WTC11 (cell line): ENCODE measurements at places on chromosomes 1 and 21.

DNA sequence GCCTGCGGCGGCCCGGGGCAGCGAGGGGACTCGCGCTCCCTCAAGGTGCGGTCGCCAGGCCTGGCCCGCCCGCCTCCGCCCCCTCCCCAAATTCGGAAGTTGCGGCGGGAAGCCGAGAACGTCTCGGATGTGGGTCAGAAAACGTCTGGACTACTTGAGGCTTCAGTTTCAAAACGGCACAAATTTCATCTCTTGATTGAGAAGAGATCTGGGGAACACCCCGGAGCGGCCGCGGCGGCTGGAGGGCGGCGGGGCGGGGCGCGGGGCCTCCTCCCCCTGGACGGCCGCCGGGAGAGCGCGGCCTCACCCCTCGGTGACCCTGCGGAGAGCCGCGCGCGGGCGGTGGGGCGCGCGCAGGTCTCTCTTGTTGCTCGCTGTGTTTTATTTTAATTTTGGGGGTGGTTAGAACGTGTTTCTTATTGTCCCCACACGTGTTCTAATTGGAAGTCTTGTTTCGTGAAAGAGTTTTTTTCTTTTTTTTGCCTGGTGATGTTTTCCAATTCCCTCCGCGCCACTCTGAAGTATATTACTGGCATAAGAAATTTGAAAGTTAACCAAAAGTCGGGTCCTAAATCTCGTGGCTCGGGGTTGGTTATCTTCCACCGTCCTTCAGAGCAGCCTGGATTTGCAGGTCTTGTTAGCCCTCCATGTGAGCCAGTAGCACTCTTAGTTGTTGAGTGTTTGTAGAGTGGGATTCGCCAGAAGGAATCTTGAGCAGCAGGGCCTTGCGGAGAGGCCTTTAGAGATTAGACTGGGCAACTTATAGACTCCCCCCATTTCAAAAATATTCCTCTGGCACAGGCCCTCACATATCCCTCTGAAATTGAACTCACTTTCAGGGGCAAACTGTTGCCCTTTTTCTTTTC is 749 bp downstream of the PCBP3 start:
- DNase-seq: no peak

- no peak for DNase-seq
These were observed 7.1 kb upstream of the DIPK1A start for GRCh38 chr1:92968138-92969032.

GRCh38 chr1:23200883-23201282 is 16.4 kb downstream of the HTR1D start:
- DNase-seq: no peak

- no peak for DNase-seq
These were observed 7.8 kb upstream of the PLEKHG5 start for GRCh38 chr1:6499296-6499695.

DNA sequence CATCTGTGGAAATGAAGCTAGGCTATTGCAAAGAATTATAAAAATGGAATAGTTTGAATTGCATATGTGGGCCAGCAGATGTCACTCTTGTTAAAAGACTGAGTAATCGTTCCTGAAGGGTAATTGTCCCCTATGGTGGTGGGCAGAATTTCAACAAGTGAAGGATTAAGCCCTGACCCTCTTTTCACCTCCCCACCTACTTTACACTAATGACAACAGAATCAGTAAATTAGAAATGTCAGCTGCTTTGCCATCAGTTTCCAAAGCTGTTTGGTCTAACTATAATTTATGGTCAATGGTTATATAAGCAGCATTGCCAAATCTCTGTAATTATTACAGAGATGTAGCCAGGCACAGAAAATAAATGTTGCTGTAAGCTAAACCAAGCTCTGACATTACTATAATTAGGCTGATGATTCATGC is 898.6 kb downstream of the AMY1C start:
- DNase-seq: no peak

DNA sequence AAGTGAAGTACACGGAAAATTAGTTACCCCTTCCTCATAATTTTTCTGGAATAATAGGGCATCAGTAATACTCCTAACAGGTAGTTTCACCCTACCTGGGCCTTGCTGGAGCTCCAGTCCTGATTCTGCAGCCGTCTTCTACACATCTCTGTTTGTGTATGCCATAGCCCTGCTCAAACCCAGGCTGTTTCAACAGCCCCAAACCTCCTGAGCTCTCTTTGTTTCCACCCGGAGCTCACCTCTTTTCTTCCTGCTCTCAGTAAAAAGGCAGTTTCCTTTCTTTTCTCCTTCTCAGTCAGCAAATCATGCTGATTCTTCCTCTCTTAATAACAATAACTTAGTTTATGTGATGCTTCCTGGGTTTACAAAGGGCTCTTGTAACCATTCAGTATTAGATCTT is 355.1 kb upstream of the RUNX1 start:
- DNase-seq: no peak

GRCh38 chr1:228362141-228362883 is 44.3 kb downstream of the TRIM11 start:
- no peak for DNase-seq
